Activated T-helper 1 cell treated with anti-CD3 and anti-CD28 coated beads, Interleukin-12 subunit alpha, Interleukin-12 subunit beta, Interleukin-2, Interleukin-4 antibody, amounts not matched to agents 30 ng/mL and 10 ng/mL and 1 ng/mL, durations not matched to agents 14 hours and 24 hours and 36 hours (primary cell): ENCODE measurements at places on chromosomes 11 and 22. TPM values are rescaled to one million over a fixed set of nuclear protein-coding genes. Genes with fewer than 3 reads are reported as not detected.

DNA sequence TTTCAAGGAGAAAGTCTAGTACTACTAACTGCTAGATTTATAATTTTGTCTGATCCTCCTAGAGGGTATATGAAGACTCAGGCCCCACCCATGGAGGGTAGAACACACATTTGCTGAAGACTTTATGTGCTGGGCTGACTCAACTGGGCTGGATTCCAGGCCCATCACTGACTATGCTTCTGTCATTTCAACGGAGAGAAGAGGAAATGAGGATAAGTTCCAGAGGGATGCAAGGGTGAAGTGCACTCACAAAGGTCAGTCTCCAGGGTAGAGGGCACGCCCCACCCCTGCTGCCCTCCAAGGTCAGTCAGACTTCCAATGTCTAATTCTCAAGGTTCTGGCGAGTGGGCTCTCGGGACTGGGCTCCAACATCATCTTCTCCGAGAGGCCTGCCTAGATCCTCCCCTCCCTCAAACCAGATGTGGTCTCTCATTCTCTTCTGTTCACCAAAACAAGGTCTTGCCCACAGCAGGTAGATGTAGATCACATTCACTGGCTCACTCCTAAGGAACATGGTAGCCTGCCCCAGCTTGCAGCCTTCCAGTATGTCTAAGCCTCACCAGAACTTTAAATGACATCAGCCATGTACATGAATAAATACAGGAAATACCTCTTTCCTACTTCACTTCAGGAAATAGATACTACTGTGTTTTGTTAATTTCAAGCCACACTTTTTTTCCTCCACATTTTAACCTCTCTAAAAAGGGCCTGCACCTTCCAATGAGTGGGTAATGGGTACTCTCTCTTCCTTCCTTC lies 7.3 kb upstream of the C11orf86 start:
- no peak for DNase-seq
- peaks cover 5% of the 10 kb centered on the region for H3K27me3 ChIP-seq
- no peak overlapping the region for H3K27ac ChIP-seq
- H3K36me3 ChIP-seq: no peaks in the 10 kb centered on the region

- no peaks in the 10 kb centered on the region for H3K4me1 ChIP-seq
- H3K36me3 ChIP-seq: no peaks in the 10 kb centered on the region
- no peak overlapping the region for H3K27ac ChIP-seq
- H3K27me3 ChIP-seq: no peaks in the 10 kb centered on the region
Observed at GRCh38 chr22:28129319-28129962, 210.4 kb upstream of the PITPNB start.

GRCh38 chr22:25494774-25495173 lies 69.7 kb upstream of the GRK3 start:
- peak overlapping the region; percentile 67 for H3K27ac ChIP-seq
- DNase-seq: no peak
- peaks cover 14% of the 10 kb centered on the region for H3K36me3 ChIP-seq
- H3K4me3 ChIP-seq: peak overlapping the region; percentile 52
- peaks cover 17% of the 10 kb centered on the region for H3K4me1 ChIP-seq
- peaks cover 13% of the 10 kb centered on the region for H3K27me3 ChIP-seq

DNA sequence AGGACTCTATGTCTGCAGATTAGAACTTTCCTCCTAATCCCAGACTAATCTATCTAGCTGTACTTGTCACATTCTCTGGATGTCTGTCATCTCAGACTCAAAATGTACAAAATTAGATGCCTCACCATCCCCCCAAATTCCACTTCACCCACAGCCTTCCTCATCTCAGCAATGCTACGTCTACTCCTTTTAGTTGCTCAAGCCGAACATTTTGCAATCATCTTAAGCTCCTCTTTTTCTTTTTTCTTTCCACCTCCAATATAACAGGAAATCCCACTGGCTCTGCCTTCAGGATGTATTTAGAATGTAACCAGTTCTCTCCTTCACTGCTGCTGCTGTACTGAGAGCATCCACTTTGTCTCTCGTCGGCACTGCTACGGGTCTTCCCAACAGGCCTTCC lies 1091.8 kb downstream of the TBC1D22A start:
- H3K4me3 ChIP-seq: no peak overlapping the region
- no peak for DNase-seq
- no peak overlapping the region for H3K27ac ChIP-seq

- no peak for DNase-seq
- peak overlapping the region; percentile 10 for H3K27ac ChIP-seq
- H3K36me3 ChIP-seq: no peaks in the 10 kb centered on the region
- no peak overlapping the region for H3K4me3 ChIP-seq
Observed at GRCh38 chr11:128419012-128419767, 168.2 kb downstream of the ETS1 start.

DNA sequence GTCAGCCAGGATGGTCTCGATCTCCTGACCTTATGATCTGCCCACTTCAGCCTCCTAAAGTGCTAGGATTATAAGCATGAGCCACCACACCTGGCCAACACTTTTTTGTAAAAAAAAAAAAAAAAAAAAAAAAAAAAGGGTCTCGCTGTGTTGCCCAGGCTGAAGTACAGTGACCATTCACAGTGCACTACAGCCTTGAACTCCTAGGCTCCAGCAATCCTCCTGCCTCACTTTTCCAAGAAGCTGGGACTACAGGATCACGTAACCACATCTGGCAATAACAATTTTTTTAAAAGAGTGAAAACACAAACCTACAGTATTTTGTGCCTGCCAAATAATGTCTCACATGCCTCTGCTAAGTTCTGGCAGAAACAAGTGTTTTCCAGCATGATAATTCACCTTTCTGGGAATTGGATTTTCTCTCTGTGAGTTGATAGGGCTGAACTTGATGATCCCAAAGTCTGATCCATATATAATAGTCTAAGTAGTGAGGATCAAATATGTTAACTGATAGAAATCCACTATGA lies 30.6 kb downstream of the ADORA2A start:
- DNase-seq: no peak
- H3K36me3 ChIP-seq: no peaks in the 10 kb centered on the region
- no peak overlapping the region for H3K4me3 ChIP-seq

DNA sequence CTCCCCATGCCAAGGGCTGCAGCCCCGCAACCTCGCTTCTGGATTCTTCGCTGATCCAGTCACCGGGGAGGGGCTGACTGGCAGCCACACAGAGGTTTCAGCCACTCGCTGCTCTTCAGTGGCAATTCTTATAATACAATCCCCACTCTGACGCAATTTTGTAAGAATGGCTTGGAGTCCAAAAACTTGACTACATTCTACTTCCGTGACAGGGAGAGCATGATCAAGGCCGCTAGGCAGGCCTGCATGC lies 14.9 kb downstream of the PPM1F start:
- H3K27me3 ChIP-seq: peaks cover 1% of the 10 kb centered on the region
- peak overlapping the region; percentile 75 for H3K4me3 ChIP-seq
- H3K27ac ChIP-seq: peak overlapping the region; percentile 67
- peaks cover 39% of the 10 kb centered on the region for H3K4me1 ChIP-seq

- DNase-seq: no peak
- H3K27ac ChIP-seq: peak overlapping the region; percentile 43
Observed at GRCh38 chr11:117823946-117824420, 561 bp downstream of the FXYD2 start.

DNA sequence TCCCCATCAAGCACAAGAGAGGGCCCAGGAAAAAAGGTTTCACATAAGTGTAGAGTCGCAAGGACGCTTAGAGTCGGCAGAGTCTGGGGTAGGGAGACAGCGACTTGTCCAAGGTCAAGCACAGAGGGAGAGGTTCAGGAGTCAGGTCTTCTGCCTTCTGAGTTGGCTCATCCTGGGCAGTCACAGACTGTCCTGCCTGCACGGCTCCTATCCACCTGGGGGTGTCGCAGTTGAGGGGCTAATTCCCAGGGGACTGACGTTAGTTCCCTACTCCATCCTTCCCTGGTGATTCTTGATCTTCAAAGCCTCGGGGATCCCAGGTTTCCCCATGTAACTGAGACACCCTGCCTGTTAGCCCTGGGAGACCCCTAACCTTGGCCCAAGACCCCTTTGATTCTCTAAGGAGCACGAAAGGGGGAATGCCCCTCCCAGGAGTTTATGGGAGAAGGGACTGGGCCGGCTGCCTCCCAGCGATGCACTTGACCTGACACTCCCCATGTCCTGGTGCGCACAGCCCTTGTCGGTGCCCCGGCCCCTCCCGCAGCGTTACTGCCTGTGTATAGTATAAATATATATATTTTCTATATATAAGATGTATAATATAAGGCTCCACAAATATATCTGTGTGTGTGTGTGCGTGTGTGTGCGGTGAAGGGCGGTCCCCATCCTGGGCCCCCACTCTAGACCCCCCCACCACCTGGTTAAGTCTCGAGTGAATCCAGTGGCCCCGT lies 14.7 kb upstream of the TAB1 start:
- H3K27ac ChIP-seq: no peak overlapping the region
- H3K36me3 ChIP-seq: peaks cover 1% of the 10 kb centered on the region
- no peak for DNase-seq
- H3K4me1 ChIP-seq: peaks cover 5% of the 10 kb centered on the region

DNA sequence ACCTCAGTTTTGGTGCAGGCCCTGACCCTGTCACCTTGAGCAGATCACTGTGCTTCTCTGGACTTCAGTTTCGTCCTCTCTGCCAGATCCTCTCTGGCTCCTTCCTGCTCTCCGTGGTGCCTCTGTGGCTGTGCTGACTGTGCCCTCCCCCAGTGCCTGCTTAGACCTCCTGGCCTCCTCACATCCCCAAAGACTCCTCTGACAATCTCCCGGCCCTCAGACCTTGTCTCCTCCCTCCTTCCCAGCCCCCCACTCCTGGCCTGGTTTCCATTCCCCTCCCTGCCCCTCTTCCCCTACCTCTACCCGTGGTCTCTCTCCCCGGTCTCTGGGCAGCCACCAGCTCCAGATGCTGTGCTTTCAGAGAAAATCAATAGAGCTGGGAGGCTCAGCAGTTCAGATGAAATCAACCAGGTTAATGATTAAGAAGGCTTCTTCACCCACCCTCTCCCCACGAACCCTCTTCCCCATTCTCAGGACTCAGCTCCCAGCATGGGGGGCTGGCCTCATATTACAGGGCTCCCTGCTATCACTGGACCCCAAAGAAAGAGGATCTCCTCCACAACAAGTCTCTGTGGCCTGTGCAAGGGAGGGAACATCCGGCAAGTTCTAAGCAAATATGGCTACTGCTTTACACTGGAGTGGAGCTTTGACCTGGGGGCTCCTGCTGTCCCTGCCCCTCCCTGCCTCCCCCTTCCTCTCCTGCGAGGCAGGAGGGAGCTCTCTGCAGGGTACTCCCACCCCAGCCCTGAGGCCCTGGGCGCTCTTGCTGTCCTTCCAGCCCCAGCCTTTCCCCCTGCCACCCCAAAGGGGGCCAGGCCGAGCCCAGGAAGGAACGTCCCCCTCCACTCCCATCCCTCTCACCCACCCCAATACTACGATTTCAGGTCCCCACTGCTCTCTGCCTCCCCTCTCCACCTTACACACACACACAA lies 8.5 kb downstream of the BACE1-AS start:
- no peaks in the 10 kb centered on the region for H3K36me3 ChIP-seq
- DNase-seq: no peak
- peaks cover 6% of the 10 kb centered on the region for H3K4me1 ChIP-seq

DNA sequence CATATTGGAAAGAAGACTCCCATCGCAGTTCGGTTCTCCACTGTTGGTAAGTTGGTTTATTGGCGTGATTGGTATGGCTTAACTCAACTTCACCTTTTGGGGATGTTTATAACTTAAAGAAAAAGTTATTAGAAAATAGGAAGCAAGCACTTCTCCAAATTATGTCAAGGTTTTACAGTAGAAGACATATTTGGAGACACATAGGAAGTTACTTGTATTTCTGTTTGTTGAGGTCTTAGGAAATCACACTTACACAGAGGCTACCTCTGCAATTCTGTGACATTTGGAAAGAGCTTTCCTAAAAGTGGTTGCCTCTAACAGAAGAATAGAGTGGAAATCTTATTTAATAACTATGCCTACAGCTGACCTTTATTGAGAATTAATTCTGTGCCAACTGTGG lies 12.3 kb downstream of the CAT start:
- DNase-seq: no peak
- peaks cover 1% of the 10 kb centered on the region for H3K27me3 ChIP-seq
- H3K4me1 ChIP-seq: peaks cover 22% of the 10 kb centered on the region
- H3K36me3 ChIP-seq: peaks cover 16% of the 10 kb centered on the region

GRCh38 chr11:4370166-4370565 lies 2.0 kb upstream of the OR52B4 start:
- DNase-seq: no peak
- no peak overlapping the region for H3K27ac ChIP-seq
- no peak overlapping the region for H3K4me3 ChIP-seq
- H3K27me3 ChIP-seq: no peaks in the 10 kb centered on the region
- no peaks in the 10 kb centered on the region for H3K36me3 ChIP-seq

DNA sequence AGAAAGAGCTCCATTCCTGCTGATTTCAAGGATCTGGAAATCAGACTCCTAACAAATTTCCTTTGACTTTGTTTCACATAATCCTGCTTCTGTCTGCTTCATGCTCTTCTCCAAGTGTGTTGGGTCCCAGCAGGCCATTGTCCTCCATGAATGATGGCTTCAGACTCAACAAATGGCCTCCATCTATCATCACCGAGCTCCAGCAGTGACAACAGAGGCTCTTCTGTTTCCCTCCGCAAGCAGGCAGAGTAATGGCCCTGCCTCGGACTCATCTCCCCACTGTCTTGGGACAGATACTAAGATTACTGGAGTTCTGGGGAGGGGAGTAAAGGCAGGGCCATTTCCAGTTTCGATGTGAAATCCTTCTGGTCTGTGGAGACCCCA lies 127.3 kb downstream of the TENM4 start:
- no peak overlapping the region for H3K27ac ChIP-seq
- H3K4me1 ChIP-seq: no peaks in the 10 kb centered on the region
- H3K27me3 ChIP-seq: no peaks in the 10 kb centered on the region
- no peak for DNase-seq

EXPH5 gene
- total RNA-seq: 0.56 and 0.65 TPM in 2 replicates

BIRC3 gene
- total RNA-seq: 101 and 108 TPM in 2 replicates

KCNA4 gene
- total RNA-seq: not detected in 2 replicates

OR51A2 gene
- not detected in 2 replicates for total RNA-seq

RPS6KA4 gene
- 38.3 and 46.0 TPM in 2 replicates for total RNA-seq

HOATZ gene
- not detected in 2 replicates for total RNA-seq

NCF4 gene
- 15.6 and 17.3 TPM in 2 replicates for total RNA-seq

OR52E8 gene
- not detected in 2 replicates for total RNA-seq

BACE1-AS gene
- total RNA-seq: 4.8 and 5.7 TPM in 2 replicates
